Fibroblast of skin of scalp (primary cell): ENCODE measurements at places on chromosomes 13 and 19.

DNA sequence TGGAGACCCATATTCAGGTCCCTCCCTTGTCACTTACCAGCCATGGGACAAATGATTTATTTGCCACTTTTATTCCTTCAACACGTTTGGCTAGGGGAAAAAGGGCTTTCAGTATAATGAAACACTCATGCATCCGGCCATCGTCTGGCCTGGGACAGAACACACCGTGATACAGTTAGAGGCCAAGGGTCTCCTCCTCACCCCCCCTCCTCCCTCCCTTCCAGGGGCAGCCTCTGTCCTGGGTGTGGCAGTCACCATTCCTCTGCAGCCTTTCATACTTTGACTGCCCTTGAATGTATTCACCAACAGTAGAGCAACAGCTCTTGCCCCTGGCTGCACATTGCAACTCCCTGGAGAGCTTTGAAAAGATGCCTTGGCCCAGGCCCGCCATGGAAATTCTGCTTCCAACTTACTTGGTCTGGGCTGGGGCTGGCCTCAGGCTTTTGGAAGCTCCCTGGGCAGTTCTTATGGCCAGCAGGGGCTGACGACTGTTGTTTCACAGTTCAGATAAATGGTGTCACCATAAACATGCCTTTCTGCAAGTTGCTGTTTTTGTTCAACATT, 3.0 kb downstream of the PAK4 start:
- no peak for DNase-seq

DNA sequence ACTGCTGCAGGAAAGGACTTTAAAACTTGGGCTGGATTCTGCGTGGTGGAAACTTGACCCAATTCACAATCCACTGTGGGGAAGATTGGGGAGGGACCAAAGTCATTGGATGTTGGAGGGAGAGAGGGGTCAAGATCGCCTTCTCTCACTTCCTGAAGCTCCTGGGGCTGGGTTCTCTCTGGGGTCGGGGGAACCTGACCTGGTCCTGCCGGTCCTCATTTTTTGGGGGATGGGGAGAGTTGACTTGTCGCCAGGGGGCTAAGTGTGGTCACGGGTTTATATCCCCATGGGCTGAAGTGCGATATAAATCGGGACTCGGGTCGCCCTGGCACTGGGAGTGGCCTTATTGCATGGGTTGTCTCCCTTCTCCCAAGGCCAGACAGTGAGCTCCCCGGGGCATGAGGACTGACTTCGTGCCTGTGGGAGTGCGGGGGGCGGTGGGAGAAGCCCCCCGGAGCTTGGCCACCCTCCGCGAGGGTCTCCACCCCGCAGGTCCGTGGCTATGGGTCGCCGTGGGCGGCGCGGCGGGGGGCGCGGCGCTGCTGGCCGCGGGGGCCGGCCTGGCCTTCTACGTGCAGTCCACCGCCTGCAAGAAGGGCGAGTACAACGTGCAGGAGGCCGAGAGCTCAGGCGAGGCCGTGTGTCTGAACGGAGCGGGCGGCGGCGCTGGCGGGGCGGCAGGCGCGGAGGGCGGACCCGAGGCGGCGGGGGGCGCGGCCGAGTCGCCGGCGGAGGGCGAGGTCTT, 6.3 kb downstream of the ICAM5 start:
- DNase-seq: no peak

GRCh38 chr13:86846501-86846900, 824.7 kb upstream of the SLITRK5 start:
- DNase-seq: no peak

DNA sequence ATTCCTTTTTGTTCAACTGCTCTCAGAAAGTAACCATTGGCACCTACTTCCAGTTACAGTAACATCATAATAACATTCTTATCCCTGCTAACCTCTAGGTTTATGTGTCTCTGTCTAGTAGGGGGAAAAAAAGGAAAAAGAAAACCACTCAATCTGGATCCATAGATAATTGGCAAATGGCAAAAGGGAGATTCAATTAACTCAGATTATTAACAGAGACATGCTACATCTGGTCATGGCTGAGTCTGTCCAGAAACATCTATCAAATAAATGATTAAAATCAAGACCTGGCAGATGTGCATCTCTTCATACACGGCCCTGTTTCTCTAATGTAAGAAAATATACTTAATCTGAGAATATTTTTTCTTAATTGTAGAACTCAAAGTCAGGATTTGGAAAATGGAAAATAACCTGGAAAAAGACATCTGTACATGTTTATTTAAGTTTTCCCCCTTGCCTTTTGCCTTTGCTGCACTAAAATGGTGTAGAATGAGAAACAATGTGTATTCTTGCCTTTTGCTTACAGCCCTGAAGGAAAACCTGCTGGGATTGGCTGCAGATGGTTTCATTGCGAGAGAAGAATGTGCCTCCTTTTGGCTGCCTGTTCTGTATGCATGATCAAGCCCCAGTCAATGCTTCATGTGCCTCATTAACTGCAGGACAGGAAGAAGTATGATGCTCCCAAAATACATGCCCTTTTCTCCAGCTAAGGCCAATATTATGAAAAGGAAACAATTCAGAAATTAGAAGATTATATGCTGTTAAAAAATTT, 921.6 kb upstream of the PCDH20 start:
- no peak for DNase-seq

GRCh38 chr13:20118268-20119140, 42.3 kb downstream of the GJA3 start:
- peak; percentile 57 for DNase-seq

- DNase-seq: peak; percentile 99
These were observed at the start of gene DKKL1 for GRCh38 chr19:49363268-49364082. Gene DKKL1, plus strand, starts transcription at chr19:49363877. Its CDS starts 122 bp downstream, at chr19:49363999.

DNA sequence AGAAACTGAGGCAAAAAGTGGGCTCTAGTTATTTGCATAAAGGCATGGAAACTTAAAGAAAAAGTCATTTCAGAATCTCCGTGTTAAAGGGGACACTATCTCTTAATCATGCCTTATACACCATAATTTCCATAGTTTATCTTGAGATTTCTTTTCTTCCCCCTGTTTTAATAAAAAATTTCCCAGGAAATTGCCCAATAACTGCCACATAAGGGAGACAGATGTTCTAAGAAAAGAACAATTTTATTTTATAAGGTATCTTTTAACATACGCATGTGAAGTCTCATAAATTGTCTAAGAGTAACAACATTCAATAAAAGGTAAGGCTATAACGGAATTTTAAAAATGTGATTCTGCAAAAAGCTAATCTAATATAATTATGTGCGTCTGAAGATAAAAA, 371.3 kb downstream of the IRS2 start:
- DNase-seq: no peak

- DNase-seq: peak; percentile 42
These were observed 120.8 kb upstream of the ZNF507 start for GRCh38 chr19:32224371-32225244.

DNA sequence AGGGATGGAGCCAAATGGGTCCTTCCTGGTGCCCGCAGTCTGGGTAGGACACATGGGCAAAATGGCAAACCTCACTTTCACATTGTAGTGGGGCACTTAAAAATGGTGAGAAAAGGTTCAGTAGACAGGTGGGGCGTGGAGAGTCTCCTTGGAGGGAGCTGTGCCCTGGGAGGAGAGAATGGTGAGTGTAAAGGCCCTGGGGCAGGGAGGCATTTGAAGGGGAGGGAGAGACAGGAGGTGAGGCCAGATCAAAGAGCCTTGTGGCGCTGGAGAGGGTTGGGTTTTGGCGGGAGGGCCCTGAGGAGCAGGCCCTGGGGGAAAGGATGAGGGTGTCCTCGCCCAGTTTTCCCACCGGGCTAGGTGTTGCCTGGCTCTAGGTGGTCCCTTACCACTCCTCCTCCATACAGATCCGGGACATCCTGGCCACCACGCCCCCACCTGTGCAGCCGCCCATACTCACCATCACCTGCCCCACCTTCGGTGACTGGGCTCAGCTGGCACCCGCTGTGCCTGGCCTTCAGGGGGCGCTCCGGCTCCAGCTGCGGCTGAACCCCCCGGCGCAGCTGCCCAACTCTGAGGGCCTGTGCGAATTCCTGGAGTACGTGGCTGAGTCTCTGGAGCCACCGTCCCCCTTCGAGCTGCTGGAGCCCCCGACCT, 6.3 kb downstream of the MAP1S start:
- DNase-seq: no peak

DNA sequence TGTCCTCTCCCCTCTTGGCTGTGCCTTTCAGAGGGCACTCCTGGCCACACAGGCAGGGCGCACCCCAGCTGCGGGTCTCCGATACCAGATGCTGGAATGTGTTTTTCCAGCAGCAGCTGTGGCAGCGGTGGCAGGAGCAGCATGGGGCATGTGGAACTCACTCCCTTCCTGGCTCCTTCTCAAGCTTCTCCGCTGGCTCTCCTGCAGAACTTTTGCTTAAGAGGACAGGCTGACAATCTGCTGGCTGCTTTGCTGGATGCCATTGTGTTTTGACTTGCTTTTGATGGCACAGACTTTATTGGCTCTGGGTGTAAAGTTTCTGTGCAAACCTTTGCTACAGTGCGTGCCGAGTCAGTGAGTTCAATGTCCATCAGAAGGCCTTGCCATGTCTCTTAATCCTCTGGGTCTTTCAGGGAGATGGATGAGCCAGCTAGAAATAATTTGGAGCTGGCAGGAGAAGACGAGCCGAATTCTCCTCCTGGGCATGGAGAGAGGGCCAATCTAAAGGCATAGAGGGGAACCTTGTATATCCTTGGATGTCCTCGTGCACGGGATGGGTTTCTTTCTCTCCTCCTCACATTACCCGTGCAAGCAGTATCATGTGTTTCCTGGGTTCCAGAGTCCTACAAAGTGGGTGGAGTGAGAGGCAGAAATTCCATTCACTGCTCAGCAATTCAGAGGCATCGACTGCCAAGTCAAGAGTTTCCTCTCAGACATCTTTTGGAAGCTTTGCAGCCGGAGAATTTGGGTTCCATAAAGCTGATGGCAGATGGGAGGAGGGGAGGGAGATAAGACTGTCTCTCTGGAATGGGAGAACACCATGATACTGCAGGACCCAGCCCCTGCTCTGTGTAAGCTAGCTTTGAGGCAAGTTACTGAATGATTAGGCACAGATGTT, 231.2 kb downstream of the FGF9 start:
- DNase-seq: peak; percentile 26

DNA sequence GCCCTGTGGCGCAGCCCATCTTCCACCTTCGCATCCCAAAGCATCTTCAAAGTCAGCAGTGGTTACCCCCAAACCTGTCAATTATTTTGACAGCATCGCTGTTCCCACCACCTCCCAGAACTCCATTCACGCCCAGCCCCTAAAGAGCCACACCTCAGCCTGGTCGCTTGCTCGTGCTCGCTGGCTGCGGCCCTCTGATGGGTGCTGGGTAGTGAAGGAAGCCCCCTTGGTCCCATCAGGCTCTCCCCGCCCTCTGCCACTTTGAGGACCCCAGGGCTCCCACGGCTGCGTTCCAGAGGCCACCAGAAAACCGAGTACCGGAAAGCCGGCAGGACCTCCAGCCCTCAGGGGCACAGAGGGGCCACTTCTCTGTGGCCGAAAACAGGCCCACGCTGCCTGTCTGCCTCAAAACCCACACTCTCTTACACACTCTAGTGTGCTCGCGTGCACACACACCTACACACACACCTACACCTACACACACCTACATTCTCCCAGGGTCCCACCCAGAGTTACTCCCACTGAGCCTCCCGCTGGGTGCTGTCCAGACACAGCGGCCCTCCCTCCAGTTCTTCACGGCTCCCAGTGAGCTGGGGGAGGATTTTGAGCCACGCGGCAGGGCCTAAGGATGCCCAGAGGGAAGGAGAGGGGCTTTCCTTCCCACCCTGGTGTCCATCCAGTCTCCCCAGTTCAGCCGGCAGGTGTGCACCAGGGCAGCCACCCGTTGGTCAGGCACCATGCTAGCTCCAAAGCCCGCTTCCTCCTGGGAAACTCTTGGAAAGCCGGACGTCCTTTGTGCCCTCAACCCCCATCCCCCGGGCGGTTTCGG, 1.9 kb downstream of the VSTM2B start:
- DNase-seq: no peak

DNA sequence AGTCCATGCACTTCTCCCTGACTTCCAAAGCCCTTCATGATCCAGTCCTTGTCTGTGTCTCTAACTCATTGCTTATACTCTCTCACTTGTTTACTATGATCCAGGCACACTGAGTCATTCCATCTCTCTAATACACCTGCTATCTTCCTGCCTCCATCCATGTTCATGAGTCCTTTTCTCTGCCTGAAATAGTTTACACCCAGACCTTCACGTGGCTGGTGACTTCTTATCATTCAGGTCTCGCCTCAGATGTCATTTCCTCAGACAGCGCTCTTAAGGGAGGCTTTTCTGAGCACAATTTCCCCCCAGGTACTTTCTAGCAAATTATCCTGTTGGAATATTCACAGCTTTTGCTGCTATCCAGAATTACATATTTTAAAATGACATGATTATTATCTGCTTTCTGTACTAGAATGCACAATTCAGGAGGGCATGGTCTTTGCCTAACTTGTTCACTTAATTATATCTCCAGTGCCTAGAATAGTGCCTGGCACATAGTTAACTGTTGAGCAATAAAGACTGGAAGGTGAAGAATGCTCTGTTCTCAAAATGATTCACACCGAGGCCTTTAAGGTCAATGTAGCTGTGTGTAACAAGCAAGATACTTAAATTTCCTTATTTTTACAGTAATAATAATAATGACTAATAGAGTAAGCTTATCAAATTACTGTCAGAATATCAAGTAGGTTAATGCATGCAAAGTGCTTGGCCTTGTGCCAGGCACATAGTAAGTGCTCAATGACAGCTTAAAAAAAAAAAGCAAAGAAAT, 183.7 kb upstream of the SPRY2 start:
- peak; percentile 15 for DNase-seq

GRCh38 chr19:10431943-10432735, 11.8 kb downstream of the PDE4A start:
- DNase-seq: peak; percentile 33

DNA sequence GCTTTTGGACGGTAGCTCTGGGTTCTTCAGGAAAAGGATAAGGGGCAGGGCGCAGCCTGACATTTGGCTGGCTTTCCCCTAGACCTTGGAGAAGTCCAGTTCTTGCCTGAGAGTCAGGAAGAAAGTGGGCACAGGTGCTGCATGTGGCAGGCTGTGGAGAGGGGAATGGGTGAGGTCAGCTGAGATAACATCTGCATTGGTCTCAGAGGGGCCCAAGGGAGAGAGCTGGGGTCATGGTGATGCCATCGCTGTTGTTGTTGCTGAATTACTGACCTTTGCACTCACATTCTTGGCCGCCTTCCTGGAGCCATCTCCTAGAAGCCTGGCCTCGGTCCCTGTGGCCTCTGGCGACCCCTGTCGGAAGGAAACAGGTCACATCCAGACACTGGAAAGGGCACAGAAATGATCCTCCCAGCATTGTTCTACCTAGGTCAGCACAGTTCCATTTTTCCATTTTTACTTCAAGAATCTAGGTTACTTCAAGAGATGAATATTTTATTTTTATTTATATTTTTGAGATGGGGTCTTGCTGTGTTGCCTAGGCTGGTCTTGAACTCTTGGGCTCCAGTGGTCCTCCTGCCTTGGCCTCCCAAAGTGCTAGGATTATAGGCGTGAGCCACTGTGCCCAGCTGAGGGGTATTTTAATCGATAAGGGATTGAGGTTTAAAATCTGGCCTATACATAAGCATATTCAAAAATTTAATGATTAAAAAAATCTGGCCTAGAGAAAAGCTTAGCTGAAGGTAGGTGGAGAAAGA, 6.5 kb upstream of the LIPE start:
- peak; percentile 52 for DNase-seq

- no peak for DNase-seq
These were observed 23.0 kb downstream of the CHERP start for GRCh38 chr19:16519230-16519687.

- peak; percentile 63 for DNase-seq
These were observed 84.7 kb downstream of the DLEU7 start for GRCh38 chr13:50758796-50759195.

GRCh38 chr19:34733266-34733745, 737 bp upstream of the ZNF181 start:
- no peak for DNase-seq

GRCh38 chr13:20882206-20882605, 20.3 kb downstream of the XPO4 start:
- DNase-seq: peak; percentile 15

GRCh38 chr19:34960940-34961679, 2.9 kb downstream of the ZNF792 start:
- DNase-seq: no peak
